ENCODE measurements at places on chromosomes 1 and 21. TPM values are rescaled to one million over a fixed set of nuclear protein-coding genes. Genes with fewer than 3 reads are reported as not detected.

PRRC2C gene
- 51.7 TPM for total RNA-seq

F13B gene
- not detected for total RNA-seq

GRCh38 chr1:99726818-99727217 is 39.6 kb downstream of the FRRS1 start:
- DNase-seq, result no peak

- peak; percentile 36 for DNase-seq
Measured at GRCh38 chr1:16387201-16388188, 20.5 kb downstream of the SZRD1 start.

DNA sequence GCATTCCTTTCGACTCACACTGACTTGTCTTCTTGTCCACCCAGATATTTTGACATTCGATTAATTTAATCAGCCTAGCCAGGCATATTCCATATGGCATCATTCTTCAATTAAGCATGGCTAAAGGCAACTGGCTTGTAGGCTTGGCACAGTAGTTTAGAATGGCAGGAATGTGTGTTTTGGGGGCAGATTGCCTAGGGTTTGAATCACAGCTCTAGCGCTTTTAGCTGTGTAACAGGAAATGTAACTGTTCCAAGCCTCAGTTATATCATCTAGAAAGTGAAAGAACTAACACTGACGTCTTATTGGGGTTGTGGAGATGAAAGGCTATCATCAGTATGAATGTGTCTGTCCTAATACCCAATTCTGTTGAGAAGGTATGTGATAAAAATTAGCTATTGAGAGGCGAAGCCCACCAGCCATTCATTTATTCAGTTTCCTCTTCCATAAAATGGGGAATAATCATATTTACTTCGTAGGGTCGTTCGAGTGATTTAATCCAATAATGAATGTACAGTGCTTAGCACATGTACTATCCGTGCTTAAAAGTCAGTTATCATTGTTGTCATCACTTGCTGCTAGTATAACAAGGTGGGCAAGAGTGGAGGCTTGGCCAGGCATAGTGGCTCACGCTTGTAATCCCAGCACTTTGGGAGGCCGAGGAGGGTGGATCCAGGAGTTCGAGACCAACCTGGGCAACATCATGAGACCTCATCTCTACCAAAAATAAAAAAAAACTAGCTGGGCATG is 41.6 kb upstream of the GRHL3 start:
- DNase-seq, result no peak

DNA sequence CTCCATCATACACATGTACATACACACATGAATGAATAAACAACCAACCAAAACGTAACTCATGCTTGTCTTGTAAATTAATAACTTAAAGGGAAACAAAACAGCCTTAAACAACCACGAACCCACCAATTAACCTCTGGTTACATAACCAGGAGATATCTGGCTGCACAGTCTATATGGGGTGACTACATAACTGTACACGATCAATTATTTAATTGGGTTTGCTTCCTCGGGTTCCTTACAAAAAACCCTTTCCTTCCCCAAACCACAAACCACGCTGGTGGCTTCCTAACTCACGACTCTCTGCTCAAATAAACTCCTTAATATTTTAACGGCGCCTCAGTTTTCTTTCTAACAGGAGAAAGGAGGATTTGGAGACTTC is 744 bp downstream of the ZNF670 start:
- no peak for DNase-seq
